CD14-positive monocyte (primary cell): ENCODE measurements at places on chromosomes 4 and X.

DNA sequence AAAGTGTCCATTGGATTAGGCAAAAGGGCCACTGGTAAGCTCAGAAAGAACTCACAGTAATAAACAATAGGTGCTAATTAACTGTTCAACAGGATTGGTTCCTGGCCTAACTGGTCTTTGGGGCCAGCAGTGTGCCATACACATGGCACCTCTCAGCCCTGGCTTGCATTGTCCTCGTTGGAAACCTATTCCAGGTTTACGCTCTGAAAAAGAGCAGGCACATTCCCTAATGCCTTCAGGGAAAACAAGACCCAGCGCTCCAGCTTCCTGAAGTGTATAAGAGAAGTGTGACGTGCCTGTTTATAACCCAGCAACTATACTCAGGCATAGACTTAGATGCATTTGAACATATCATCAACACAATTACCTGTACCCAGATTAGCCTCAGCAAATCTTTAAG lies 51.9 kb upstream of the RBM47 start:
- no peak for DNase-seq

DNA sequence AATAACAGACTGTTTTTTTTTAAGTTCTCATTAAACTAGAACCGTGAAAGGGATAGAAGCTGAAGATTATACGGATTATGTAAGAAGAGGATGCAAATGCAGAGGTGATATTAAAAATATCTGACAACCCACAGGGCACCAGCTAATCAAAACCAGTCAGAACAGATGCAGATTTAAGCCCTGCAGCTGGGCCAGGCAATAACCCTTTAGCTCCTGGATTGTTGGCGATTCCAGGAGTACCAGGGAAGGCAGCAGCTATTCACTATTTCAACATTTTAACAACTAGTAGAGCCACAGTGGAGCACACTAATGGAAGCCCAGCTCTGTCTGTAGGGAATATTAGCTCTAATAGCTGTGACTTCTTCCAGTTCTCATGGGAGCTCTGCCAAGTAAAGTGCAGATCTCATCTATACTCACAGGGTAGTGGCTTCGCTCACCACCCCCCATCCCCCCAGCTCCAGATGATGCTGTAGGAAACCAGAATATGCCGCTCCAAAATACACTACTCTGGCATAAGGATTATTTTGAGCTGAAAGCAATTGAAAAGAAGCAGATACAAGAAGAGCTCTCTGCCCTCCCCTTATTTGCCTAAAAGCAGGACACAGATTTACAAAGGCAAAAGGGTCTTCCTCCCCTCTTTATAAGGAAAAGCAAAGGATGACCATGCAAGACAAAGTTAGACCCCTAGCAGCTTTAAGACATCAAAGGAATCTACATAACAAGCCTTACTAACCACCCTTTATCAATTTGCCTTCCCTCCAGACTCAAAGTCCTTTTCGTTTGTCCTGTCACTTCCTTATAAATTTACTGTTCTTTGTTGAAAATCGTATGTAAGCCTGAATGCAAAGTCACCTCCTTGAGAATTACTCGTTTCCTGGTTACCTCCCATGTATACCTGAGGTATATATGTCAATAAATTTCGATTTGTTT lies 13.7 kb downstream of the SCD5 start:
- DNase-seq, result no peak

DNA sequence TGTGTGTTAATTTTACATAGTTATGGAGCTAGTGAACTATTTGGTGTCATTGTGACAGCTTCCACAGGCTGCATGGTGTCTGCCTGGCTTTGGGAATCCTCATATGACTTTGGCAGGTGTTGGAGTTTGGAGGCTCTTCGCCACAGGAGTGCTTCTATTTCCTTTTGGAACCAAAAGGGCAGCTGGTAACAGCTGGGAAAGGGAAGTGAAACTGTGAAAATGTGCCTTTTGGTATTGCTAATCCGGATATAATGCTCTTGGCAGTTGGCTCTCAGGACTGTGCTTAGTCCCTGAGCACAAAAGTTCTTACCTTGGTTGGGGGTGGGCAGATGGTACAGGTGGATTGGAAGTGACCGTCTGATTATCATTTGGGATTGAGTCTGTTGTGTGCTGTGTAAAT lies 18.1 kb downstream of the OFD1 start:
- DNase-seq, result peak; percentile 34

DNA sequence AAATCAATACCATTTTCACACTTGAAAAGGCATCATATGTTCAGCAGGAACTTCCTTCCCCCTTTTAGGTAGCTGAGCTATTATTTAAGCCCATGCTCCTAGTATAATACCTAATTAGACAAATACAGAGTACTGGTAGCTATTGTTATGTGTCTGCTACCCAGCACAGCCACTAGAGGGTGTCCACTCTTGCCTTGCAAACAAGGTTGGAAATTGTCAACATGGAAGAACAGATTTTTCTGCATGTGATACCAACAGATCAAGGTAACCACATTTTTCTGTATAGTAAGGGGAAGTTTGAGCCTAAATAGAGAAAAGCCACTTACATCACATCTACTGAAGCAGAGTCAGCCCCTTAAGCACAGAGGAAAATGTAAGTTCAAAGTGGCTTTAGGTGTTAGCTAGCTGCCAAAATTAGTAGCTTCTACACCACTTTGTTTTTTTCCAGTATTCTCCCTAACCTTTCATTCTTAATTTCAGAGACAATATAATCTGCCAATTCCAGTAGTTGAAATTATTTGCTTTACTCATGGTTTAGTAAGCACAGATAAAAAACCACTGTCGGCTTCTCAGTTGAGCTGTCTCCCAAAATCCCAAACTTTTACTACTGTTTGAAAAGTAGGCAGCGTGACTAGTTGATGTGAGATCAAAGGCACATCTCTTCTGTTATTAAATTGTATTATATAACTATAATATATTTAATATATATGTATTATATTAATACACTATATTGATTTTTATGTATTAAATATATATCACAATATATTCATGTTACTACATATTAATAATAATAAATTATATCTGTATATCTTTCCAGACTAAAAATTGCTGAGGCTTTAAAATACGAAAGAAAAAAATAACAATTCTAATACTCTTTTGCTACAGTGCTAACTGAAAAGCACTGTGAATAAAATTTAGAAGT lies 38.2 kb downstream of the EDNRA start:
- DNase-seq, result peak; percentile 7

- DNase-seq, result no peak
Measured at GRCh38 chr4:78684325-78685079, 91.6 kb upstream of the BMP2K start.
